ENCODE measurements at places on chromosomes 1 and 21.
A peak's percentile ranks its signal among the peaks of the same experiment; 100 is the strongest.

DNA sequence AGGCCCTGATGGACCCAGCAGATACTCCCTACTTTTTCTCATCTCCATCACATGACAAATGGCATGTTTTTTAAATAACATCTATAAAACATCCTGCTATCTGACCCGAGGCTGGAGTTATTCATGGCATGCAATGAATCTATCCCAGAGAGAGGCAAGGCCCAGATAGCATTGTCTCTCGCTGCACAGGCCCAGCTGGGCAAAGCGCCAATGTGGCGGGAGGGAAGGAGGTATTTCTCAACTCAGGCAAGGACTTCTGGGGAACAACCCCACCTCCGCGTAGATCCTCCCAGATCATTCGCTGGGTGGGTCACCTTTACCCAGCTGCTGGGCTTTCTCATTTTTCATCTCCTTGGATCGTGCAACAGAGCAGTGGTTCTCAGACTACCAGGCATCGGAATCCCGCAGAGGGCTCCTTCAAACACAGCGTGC is 59.8 kb downstream of the ERG start:
- peak; percentile 97 for DNase-seq

- DNase-seq, result peak; percentile 66
Observed at GRCh38 chr1:243598433-243598832, 251.6 kb downstream of the AKT3 start.

GRCh38 chr1:25460020-25460419 is 29.3 kb downstream of the MACO1 start:
- no peak for DNase-seq

GRCh38 chr1:215192306-215192705 is 109.8 kb downstream of the KCNK2 start:
- DNase-seq, result peak; percentile 45

- no peak for DNase-seq
Observed at GRCh38 chr1:181674617-181675016, 191.3 kb downstream of the CACNA1E start.

- DNase-seq, result peak; percentile 30
Observed at GRCh38 chr1:166908942-166909341, 32.9 kb upstream of the TADA1 start.

- DNase-seq, result no peak
Observed at GRCh38 chr21:33315946-33316710, 8.6 kb upstream of the IFNAR1 start.

DNA sequence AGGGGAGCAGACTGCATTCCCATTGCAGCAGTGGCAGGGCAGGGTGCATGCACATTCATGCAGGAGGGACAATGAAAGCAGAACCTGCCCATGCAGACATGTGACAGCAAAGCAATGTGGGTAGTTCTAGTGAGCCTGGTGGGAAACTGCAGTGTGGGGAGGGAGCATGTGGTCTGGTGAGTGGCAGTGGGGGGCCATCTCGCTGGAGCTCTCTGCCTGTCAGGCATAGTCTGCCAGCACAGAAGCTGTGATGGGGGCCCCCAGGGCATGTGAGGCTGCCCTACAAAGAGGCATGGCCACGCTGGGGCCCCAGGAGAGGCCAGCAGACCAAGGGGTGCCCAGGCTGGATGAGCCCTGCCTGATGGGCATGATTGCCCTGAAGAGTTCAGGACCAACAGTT is 579.7 kb downstream of the PTPRC start:
- no peak for DNase-seq

DNA sequence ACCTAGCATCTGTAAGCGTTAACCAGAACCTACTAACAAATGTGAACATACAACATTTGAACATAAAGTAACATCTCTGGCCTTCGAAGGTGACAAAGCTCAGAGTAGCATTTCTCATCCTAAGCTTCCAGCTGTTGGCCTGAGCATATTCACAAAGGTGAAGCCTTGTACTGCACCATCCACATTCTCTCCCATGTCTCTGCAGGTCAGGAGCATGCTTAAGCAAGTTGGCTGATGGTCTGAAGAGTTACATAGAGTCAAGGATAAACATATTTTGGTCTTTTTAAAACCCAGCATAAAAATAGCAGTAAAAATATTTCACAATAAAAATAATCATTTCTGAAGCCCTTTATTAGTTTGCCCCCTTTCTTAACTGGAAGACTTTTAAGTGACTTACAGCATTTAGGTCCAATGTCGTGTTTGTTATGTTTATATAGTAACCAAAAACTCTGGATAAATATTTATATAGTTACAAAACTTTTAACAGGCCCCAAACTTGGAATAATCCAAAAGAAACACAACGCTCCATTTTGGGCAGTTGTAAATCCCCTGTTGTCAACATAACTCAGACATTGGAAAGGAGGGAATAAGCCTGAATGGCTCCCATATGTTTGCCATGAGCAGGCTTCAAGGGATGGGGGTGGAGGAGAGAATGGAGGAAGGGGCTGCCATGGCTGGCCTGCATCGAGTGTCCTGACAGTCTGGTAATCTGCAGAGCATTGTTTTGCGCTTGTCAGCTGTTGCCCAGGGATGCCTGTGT is 42.8 kb upstream of the ENAH start:
- no peak for DNase-seq

DNA sequence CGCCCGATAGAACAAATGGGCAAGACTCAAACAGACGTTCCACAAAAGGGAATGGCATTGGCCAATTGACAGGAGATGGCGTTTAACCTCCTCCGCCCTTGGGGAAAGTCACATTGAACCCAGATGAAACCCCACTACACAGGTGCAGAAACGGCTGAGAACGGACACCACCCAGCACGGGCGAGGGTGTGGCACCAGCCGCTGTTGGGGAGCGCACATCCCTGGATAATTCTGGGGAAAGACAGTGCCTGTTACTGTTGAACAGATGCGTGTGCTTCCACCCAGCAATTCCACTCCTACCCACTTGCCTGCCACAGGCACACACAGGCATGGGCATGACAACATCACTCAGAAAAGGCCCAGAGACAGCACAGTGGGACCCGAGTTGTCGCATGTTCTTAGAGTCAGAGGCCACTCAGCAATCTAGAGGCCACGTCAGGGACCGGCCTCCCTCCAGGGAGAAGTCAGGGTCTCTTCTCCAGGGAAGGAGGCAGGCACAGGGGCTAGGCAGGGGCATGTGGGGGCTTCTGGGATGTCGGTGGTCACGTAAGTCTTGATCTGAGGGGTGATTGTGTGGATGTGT is 15.2 kb downstream of the PRXL2B start:
- DNase-seq, result no peak

DNA sequence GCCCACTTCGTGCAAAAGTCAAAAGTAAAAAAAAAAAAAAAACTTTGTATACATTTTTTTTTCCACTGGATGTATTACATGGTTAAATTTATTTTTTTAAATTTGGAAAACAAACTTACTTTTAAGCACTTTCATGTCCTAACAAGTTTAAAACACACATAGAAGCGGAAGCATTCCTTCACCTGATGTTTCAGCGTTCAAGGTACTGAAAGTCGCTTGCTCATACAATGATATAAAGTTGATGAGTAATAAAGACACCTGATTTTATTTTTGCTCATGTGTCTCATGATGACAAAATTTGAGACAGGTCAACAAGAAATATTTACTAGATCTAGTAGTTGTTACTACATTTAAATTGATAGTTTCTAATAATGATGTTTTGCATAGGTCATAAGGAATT is 35.5 kb downstream of the ADAMTS1 start:
- DNase-seq, result no peak

DNA sequence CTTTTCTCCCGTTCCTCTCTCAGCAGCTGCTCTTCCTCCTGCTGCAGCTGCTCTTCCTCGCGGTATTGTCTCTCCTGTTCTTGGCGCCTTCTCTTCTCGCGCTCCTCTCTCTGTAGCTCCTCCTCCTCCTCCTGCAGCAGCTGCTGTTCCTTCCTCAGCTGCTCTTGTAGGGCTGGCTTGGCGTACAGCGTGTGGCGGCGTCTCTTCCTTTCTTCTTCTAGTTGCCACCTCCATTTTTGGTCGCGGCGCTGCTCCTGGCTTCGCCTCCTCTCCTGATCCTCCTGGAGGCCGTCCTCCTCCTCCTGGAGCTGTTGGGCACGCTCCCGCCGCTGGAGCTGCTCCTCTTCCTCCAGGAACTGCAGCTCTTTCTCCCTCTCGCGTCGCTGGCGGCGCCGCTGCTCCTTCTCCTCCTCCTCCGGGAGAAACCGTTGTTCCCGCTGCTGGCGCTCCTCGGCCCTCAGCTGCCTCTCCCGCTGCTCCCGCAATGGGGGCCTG is 4.8 kb downstream of the TCHH start:
- DNase-seq, result peak; percentile 48

DNA sequence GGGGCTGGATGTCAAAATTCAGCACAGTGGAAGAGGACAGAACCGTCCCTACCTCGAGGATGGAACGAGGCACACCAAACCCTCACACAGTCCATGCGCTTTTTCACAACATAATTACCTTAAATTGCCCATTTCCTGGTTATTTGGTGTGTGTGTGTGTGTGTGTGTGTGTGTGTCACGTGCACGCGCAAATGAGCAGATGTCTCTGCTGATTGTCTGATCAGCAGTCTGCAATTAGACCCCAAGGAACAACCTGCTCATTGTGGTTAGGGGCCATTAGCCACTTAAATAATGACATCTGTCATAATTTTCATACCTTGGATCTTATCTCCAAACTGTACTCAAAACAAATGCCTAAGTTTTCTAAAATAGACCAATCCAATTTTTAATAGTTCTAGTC is 23.2 kb downstream of the AVPR1B start:
- DNase-seq, result no peak

- no peak for DNase-seq
Observed at GRCh38 chr1:199698222-199698621, 329.3 kb upstream of the NR5A2 start.

DNA sequence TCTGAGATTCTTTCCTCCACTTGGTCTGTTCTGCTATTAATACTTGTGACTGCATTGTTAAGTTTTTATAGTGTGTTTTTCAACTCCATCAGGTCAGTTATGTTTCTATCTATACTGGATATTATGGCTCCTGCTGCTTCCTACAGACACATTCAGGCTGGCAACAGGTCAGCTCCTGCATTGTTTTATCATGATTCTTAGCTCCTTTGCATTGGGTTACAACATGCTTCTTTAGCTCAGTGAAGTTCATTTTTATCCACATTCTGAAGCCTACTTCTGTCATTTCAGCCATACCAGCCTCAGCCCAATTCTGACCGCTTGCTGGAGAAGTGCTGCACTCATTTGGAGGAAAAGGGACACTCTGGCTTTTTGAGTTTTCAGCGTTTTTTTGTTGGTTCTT is 37.3 kb upstream of the F3 start:
- peak; percentile 76 for DNase-seq

- DNase-seq, result peak; percentile 94
Observed at GRCh38 chr1:226047495-226047894, 15.0 kb upstream of the H3-3A start.

DNA sequence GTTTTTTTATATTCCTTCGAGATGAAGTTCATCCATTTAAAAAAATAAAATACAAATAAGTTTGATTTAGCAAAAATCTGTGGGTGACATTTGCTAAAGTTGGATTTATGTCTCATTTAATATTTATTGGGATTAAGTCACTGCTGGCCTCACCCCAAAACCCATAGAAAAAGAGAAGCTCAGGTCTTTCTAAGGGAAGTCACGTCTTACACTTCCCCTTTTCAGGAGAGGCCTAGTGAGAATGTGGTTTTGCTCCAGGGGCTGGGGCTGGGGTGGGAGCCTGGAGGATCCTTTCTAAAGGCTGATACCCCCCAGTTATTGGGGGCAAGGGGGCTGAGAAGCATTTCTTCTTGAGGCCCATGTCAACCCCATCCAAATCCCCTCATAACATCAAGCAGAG is 300.3 kb downstream of the DSCAM start:
- no peak for DNase-seq

DNA sequence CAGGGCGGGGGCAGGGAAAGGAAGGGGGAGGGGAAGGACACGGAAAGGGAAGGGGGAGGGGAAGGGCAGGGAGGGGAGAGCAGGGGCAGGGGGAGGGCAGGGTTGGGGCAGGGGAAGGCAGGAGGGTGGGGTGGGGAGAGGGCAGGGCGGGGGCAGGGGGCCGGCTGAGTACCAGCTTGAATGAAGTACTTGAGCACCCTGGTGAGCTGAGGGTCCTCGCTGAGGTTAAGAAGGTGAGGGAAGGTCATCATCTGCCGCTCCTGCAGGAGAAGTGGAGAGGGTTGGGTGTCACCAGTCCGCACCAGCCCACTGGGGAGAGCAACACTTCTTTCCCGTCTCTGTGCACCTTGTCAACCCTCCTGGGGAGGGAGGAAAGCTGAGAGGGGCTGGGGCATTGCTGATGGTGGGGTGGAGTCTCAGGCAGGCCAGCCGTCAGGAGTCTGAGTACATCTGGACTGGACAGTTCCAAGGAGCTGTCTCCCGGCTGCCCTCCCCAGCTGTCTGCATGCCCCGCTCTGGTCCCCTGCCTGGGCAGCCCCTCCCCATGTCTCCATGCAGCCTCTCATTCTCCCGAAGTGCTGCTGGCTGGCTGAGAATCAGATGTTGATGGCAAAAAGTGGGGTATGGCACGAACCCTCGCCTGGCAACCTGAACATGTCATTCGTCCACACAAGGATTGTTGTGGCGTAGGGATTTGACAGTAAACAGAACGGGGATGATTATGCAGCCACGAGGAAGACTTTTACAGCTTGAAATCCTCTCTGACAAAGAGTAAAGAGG is 70.0 kb downstream of the SCCPDH start:
- DNase-seq, result no peak

- DNase-seq, result peak; percentile 60
Observed at GRCh38 chr1:204398197-204399125, 13.2 kb downstream of the PPP1R15B start.

DNA sequence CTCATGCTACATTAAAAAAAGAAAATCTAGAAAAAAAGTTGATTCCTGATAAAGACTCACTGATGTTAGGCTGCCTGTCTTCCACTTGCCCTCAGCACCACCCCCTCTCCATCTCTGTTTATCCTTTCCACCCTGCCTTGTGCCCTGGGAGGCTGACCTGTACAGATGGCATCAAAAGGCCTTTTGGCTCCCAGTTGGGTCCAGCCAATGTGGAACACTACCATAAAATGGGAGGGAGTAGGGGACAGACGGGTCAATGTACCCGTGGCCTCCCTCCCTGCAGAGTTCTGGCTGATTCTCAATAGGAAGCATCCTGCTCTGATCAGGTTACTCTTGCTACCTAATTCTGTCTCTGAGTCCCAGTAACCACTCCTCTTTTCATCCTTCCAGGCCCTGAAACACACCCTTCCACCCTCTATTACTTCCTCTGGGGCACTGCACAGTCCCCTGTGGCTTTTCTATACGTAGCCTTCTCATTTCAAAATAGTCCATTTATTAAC is 300.0 kb downstream of the HHIPL2 start:
- DNase-seq, result no peak

- no peak for DNase-seq
Observed at GRCh38 chr1:22507587-22507986, 55.7 kb upstream of the EPHA8 start.

DNA sequence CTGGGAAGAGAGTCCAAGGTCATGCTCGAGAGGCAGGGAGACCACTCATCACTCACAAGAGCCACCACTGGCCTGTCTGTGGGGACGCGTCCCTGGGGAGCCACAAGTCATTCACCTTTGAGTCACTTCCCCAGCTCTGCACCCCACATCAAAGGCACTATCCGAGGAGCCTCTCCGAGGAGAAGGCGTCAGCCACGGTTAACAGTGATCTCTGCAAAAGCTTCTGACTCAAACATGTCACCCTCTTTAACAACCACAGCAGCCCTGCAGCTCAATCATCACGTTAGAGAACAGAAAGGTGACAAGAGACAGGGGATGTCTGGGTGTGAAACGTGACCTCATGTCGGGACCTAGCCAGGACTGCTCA is 9.0 kb downstream of the LRRC47 start:
- no peak for DNase-seq

GRCh38 chr1:95084317-95085176 is 11.8 kb upstream of the ALG14 start:
- DNase-seq, result peak; percentile 29

- no peak for DNase-seq
Observed at GRCh38 chr1:217917281-217917887, 286.2 kb downstream of the SPATA17 start.

GRCh38 chr1:223102797-223103533 is 40.1 kb downstream of the TLR5 start:
- DNase-seq, result no peak
